ENCODE measurements at places on chromosomes 5 and 9. TPM values are rescaled to one million over a fixed set of nuclear protein-coding genes. Genes with fewer than 3 reads are reported as not detected.
A peak's percentile ranks its signal among the peaks of the same experiment; 100 is the strongest.

DNA sequence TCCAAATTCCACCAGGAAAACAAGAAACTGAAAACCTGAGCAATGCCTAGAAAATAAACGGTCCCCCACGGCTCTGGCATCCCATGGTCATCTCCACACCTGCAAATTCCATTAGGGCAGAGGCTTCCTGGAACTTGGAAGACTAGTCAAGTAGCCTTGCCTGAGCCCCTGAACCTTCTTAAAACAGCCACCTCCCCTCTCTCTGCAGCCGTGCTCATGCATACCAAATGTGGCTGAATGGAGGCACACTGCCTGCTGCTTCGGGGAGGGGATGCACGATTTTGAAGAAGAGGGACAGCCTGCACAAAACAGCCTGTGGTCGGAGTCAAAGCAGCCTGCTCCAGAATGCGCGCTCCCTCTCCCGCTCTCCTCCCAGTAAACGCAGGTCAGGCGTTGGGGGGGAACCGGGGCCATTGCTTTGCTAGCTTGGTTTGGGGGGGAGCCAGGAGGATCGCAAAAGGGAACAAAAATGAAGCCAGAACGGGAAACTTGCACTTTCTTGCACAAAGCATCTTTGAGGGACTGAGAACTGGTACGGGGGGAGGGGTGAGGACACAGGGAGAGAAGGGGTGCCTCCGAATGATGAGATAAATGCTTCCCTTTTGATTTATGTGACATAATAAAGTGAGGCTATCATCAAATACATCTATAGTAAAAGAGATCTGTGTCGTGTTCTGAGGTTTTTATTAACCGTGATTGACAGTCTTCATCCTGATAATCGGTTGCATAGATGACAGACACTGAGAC, at the start of gene TRPM3:
Gene TRPM3, minus strand, starts transcription at position 347 of the 747 bp plus-strand sequence. Its CDS starts 267 bp downstream, at position 80.
- DNase-seq, result no peak

DNA sequence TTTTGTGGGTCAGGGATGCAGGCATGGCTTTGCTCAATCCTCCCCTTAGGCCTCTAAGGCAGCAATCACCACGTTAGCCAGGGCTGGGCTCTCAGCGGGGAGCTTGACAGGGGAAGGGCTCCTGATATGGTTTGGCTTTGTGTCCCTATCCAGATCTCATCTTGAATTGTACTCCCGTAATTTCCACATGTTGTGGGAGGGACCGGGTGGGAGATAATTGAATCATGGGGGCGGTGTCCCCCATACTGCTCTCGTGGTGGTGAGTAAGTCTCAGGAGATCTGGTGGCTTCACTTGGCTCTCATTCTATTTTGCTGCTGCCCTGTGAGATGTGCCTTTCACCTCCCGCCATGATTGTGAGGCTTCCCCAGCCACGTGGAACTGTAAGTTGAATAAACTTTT, 11.5 kb upstream of the IRX4 start:
- no peak for DNase-seq

GRCh38 chr5:167049043-167049663, 1242.3 kb upstream of the WWC1 start:
- DNase-seq, result no peak

DNA sequence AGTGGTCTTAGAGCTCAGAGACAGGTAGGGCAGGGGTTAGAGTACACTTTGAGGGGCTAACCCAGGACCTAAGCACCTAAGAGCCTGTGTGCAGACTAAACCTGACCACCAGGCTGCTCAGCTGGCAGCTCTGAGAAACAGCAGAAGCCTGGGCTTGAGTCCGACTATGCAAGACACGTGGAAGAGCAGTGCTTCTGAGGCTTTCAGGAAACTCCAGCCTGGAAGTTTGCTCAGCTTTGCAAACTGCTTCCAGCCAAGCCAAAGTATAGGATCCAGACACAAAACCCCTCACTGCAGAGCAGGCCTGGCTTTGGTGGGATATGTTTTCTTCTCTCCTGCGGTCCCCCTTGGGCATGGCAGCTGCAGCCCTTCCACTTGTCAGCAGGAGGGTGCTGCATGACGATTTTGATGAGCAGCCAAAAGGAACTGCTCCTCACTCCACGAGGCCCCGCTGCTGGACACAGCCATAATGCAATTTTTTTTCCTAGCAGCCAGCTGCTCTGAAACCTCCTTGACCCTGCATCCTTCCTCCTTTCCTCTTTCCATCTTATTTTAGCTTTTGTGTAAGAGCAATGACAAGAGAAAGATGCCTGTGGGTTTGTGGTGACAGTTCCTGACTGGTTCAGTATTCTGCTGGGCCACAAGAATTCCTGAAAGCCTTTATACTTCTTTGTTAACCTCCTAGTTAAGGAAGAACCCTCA, 123.1 kb downstream of the LIFR start:
- DNase-seq, result no peak

DNA sequence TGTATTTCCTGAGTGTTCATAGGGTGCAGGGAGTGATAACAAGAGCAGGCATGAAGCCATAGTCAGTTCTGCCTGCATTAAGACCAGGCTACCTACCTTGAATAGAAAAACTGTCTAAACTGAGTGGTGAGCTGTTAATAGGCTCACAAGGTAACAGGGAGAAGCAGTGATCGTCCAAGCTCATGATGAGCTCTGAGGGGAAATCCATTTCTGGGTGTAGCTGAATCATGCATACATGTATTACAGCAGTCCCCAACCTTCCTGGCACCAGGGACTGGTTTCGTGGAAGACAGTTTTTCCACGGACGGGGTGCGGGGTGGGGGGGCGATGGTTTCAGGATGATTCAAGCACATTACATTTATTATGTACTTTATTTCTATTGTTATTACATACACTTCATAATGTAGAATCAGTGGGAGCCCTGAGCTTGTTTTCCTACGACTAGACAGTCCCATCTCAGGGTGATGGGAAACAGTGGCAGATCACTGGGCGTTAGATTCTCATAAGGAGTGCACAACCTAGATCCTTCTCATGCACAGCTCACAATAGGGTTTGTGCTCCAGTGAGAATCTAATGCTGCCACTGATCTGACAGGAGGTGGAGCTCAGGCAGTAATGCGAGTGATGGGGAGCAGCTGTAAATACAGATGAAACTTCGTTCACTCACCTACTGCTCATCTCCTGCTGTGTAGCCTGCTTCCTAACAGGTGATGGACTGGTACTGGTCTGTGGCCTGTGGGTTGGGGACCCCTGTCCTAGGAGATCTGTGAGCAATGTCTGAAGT, 100.0 kb upstream of the IL6ST start:
- peak; percentile 65 for DNase-seq

DNA sequence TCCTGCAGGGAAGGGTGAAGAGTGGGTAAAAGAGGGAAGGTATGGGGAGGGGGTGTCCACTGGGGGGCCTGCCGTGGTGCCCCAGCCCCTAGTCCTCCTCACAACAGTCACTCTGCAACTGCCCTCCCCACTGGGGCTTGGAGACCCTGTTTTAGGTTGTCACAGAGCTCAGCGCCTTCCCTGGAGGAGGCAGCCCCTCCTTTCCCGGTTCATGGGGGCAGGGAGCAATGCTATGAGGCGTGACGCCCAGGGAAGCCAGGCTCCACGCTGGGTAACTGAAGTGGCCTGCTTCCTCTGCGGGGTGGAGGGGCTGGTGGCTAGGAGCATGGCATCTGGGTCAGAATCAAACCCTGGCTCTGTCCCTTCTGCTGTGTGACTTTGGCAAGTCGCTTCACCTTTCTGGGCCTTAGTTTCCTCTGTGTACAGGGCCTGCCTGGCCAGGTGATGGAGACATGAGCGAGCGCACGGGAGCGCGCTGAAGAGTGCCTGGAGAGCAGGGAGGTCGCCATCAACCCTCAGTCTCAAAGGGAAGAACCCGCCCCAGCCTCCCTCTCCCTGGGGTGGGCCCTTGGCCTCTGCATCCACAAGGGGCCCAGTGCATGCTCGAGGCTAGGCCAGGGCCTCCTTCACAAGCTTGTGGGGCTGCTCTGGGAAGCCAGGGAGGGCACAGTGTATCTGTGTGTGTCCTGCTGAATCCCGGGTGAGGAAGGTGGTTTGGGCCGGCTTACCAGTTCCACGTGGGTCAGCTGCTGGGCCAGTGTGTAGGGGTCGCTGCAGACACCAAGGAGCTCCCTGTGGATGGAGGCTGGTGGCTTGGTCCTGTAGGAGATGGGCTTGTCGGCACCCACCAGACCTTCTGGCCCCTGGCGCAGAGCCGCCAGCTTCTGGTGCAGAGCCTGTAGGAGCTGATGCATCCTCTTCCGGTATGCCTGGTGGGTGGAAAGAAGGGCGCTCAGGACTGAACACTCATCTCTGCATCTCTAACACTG, 56.4 kb upstream of the RNF130 start:
- no peak for DNase-seq

DNA sequence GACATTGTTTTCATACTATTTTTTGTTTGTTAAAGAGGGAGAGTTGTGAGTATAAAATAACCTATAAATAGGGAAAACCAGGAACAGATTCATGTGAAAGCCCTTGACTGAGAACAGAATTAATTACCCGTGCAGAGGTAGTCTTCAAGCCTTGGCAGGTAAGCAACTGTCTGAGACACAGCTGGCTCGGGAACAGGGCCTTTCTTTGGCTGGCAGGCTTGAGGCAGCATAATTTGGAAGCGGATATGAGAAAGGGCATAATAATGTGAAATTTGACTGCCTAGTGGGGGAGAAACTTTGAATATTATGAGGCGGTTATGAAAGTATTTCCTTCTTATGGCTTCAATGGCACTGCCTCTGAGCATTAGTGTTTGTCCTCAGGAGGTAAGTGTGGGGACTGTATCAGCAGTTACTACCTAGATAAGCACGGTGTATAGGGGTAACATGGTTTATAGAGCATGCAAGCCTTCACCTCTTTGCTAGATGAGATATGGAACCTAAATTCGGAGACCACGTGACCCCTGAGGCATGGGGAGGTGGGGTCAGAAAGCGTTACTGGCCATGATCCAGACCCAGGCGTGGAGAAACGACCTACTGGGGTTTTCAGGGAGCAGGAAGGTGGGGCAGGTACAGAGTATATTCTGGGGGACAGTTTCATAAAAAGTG, 210.2 kb upstream of the GAS1 start:
- no peak for DNase-seq

- no peak for DNase-seq
These were observed 133.4 kb downstream of the MRPL36 start for GRCh38 chr5:1666221-1666620.

DNA sequence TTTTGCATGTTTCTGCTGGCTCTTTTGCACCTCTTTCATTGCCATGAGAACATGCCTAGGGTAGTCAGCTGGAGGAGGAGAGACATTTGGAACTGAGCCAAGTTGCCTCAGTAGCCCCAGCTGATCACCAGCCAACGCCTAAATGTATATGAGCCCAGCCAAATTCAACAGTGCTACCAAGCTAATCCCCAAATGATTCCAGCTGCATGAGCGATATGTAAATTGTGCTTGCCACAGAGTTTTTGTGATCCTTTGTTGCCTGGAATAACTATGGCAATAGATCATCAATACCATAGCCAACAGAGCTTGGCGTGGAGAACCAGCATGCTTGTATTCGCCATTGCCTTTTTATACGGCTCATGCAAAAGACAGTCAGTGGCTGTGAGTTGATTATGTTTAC, 110.5 kb downstream of the PRDM6 start:
- DNase-seq, result no peak

- DNase-seq, result no peak
These were observed 6.8 kb upstream of the SH3TC2 start for GRCh38 chr5:149069711-149070110.

DNA sequence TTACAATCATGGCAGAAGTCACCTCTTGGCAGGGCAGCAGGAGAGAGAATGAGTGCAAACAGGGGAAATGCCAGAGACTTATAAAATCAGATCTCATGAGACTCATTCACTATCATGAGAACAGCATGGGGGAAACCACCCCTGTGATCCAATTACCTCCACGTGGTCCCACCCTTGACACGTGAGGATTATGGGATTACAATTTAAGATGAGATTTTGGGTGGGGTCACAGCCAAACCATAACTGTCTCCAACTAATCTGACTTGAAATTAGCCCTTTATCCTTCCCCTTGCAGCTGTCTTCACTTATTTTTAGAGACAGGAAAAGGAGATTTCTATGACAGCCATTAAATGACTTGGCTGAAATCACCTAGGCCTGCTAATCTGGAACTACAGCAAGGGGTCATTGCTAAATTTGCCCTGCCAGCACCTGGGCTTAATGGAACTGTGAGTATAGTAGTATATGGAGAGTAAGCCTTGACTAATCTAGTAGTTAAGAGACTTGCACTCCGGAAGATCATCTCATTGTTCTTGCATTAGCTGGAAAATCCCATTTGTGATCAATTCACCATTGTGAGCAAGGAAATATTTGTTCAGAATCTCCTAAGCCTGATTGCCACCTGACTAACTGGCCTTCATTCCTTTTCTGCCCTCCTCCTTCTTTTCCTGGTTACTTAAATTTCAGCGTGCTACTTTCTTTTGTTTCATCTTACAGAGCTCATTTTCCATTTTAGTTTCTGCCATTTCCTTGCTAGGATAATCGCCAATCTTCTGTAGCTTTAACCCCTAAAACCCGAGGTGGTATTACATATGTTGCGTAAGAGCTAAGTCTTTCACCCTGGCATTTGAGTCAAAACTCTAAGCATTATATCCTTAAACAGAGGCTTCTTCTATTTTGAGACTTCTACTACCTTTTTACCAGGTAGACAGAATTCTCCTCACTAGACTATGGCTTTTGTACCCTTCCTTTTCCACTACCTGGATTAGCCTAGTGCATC, 65.3 kb upstream of the RUSC2 start:
- DNase-seq, result no peak

GRCh38 chr9:34712140-34712539, 2.2 kb upstream of the CCL21 start:
- DNase-seq, result no peak

DNA sequence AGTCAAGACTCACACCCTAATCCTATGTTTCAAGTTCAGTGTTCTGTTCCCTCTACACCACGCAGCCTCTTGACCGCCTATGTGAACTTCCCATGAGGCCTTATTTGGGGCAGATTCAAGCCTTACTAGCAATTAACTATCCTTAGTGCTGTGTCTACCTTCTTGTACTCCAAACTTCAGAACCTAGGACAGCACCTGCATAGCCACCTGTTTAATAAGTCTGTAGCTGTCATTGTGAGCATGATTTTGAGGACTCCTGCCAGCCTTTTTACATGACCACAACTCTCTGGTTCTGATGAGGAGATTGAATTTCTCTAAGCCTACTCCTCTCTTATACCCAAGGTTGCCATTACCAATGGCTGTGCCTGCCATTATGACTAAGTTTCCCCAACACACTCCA, 50.8 kb upstream of the PCSK1 start:
- DNase-seq, result no peak

DNA sequence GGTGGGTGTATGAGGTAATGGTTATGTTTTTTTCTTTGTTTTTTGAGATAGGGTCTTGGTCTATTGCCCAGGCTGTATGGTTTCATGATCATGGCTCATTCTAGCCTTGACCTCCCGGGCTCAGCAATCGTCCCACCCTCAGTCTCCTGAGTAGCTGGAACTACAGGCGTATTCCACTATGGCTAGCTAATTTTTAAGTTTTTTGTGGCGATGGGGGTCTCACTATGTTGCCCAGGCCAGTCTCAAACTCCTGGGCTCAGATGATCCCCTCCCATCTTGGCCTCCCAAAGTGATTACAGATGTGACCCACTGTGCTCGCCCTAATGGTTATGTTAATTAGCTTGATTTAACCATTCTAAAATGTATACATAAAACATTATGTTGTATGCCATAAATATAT, 5.6 kb downstream of the CNTLN start:
- DNase-seq, result no peak

The PLK2 gene
- total RNA-seq, result 2.6 TPM

The IRX2 gene
- not detected for total RNA-seq

The ACOT12 gene
- not detected for total RNA-seq

The PNPLA7 gene
- total RNA-seq, result 1.9 TPM

The SPEF2 gene
- 3.4 TPM for total RNA-seq

The DMGDH gene
- not detected for total RNA-seq

Data from activated T-cell treated with anti-CD3 and anti-CD28 coated beads, Interleukin-2, amount 50 U/mL, for 4 hours (primary cell).